ENCODE measurements at places on chromosomes 13 and 19.

DNA sequence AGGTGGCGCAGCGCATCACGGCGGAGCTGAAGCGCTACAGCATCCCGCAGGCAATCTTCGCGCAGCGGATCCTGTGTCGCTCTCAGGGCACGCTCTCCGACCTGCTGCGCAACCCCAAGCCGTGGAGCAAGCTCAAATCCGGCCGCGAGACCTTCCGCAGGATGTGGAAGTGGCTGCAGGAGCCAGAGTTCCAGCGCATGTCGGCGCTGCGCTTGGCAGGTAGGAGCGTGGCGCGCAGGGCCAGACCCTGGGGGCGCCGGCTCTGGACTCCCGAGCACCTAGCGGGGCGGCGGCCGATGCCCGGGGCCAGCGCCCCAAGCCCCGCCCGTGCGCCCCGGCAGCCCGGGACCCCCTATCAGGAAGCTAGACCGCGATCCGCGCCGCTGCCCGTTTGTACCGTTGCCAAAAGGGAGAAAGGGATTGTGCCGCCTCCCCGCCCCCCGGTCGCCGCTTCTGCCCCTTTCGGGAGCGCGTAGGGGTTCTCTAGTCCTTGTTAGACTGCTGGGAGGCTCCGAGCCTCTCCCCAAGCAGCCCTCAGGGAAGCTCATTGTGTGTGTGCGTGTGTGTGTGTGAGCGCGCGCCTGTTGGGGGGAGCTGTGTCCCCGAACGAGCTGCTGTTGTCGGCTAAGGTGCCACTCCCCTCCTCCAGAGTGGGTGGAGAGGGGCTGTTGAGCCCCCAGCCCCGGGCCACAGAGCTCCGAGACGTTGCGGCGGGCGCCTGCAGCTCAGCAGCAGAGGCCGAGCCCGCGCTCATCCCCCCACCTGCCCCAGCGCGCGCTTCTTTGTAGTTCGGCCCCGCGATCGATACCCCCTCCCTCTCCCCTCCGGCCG lies 1.5 kb downstream of the ONECUT3 start:
- no peak for DNase-seq

- peak; percentile 98 for DNase-seq
These were observed at the start of the genes ZNF540 and ZNF571 for GRCh38 chr19:37594304-37594981. Gene ZNF540 (plus strand): TSS chr19:37594876. CDS start chr19:37598448, 3,572 bp downstream. Gene ZNF571 (minus strand): TSS chr19:37594792. CDS start chr19:37586676, 8,116 bp downstream.

- DNase-seq, result no peak
These were observed 44.3 kb upstream of the SLC15A1 start for GRCh38 chr13:98796798-98797197.

GRCh38 chr13:71632721-71633120 lies 234.3 kb downstream of the DACH1 start:
- no peak for DNase-seq

DNA sequence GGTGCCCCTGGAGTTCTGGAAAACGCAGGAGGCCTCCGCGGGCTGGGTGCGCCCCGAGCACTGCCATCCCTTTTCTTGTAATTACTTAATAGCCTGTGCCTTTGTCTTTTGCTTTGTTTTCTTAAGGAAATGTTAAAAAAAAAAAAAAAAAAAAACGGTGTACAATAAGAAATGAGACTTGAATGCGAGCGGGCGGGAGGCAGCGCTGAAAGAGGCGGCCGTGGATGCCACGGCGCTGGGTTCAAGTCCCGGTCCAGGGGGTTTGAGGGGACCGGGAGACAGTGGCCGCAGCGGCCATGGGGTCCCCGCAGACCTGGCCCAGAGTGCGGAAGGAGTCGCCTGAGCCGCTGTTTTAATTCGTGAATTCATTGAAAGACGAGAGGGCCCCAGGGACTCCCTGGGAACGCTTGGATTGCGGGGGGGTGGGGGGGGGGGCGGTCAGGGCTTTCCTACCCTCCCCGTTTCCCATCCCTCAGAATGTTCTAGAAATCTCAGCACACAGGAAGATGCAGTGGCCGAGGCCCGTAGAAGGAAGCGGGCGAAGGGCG lies 349.2 kb upstream of the ARGLU1 start:
- no peak for DNase-seq

GRCh38 chr13:51270623-51271415 lies 48.6 kb downstream of the FAM124A start:
- no peak for DNase-seq

GRCh38 chr13:111508164-111508870 lies 187.9 kb downstream of the TEX29 start:
- DNase-seq, result no peak

GRCh38 chr13:113604186-113604585 lies 19.6 kb downstream of the TFDP1 start:
- DNase-seq, result no peak

- no peak for DNase-seq
These were observed 45.3 kb upstream of the PCDH9 start for GRCh38 chr13:67275351-67275960.

GRCh38 chr13:111900390-111901131 lies 166.4 kb upstream of the SOX1 start:
- peak; percentile 9 for DNase-seq

GRCh38 chr13:40123962-40124632 lies 468.6 kb downstream of the COG6 start:
- no peak for DNase-seq

GRCh38 chr19:13102666-13103580 lies at the start of gene LYL1:
Gene LYL1 (minus strand): TSS chr19:13102858. CDS start chr19:13101171, 1,687 bp downstream.
- DNase-seq, result peak; percentile 34

GRCh38 chr19:41233748-41234240 lies 14.8 kb downstream of the AXL start:
- no peak for DNase-seq

DNA sequence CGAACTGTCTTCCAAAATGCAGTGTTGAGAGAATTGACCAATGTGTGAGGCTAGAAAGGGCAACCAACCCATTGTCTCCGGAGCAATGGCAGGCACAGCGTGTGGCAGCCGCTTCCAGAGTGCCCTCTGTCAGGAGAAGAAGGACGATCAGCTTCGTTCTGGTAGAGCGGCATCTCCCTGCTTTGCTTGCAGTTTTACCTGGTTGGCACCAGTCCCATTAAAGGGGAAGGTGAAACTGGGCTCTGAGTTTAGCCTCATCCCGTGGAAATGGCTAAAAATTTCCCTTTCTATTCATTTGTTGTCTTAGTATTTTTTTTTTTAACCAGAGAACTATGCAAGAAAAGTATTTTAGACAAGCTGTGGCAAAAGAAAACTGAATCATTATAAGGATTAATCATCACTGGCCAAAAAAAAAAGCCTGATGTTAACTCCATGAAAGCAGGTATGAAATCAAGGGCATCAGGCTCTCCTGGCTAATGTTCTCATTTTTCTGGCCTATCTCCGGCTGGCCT lies 81.5 kb upstream of the SLC7A1 start:
- no peak for DNase-seq

DNA sequence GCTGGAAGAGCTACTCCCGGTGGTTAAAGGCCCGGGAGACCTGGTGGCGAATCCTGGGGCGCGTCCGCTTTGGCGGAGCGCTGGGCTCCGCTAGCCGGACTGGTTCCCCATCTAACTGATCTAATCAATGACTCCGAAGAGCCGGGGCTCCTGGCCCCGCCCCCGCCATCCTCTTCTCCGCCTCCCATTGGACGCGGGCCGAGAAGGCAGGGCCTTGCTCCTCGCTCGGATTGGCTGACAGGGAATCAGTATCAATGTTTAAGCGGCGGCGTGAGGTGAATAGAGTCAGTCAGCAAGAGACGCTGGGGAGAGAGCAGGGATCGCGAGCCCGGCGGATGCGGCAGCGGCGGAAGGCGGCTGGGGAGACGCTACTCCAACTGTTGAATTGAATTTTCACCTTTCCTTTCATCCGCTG lies 1.7 kb upstream of the PCDH17 start:
- DNase-seq, result no peak

DNA sequence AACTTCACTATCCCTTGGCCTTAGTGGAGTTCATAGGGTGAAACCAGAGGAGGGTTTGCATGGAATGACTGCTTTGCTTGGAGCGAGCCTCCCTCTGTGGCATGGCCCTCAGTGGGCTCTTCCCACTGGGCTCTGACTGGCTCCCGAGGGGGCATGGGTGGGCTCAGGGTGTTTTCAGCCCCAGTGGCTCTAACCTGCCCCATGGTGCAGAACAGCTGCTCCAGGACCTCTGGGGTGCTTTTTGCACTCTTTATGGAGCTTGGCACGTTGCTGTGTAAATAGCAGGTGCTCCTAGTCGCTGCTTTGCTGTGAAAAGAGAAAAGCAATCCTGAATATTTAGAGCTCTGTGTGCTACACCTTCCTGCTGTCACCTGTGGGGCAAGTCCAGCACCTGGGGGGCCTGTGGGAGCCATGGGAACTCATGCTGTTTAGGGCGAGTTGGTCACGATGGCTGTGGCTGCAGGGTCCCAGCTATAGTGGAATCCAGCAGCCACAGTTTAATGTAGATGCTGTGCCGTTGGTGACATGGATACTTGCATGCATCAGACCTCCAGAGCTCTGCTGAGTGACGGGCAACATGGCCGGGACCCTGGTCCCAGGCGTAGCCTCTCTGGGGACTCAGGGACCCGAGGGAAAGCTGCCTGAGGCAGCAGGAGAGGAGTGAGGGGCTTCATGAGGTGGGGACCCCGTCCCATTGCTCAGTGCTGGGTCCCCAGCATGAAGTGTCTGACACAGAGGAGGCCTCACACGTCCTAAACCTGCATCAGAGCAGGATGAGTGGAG lies 14.3 kb upstream of the MCF2L start:
- DNase-seq, result no peak

- DNase-seq, result no peak
These were observed 2.2 kb upstream of the PLK5 start for GRCh38 chr19:1521636-1522035.

- no peak for DNase-seq
These were observed 691 bp downstream of the KIR2DL4 start for GRCh38 chr19:54804101-54804500.

GRCh38 chr13:49064476-49064875 lies 88.8 kb downstream of the FNDC3A start:
- no peak for DNase-seq

DNA sequence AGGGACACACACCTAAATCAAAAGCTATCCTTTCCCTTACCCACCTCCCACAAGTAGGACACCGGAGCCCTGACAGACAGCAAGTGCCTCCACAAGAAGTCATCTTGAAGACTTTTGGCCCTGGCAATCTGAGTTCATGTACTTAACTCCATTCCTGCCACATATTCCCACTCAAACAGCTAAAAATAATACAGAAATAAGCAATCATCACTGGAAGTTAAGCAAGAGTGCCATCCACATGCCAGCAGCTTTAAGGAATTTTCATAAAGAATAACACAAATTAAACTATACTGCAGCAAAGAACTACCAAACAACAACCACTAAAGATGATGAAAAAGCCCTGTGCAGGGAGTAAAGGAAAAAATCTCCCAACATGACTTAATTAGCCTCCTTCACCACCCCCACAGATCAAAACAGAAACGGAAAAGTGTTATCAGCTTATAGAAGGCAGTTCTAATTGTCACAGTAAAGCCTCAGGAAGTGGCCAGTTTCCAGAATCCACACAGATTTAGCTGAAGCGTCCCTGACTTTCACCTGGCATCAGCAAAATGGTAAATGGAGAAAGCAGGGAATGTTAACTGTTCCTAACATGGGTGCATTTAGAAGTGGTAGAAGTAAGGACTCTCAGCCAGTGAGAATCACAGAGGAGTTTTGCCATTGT lies 343.9 kb downstream of the TBC1D4 start:
- no peak for DNase-seq

DNA sequence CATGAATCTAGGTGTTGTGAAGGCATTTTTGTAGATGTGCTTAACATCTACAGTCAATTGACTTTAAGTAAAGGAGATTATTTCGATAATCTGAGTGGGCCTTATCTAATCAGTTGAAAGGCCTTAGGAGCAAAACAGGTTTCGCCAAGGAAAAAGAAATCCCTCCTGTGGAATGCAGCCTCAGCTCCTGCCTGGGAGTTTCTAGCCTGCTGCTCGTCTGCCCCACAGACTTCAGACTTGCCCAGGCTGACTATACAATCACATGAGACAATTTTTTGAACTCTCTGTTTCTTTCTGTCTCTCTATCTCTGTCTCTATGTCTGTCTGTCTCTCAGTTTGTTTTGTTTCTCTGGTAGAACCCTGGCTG lies 312.5 kb downstream of the OLFM4 start:
- DNase-seq, result no peak

- DNase-seq, result peak; percentile 36
These were observed 23.9 kb upstream of the OXGR1 start for GRCh38 chr13:97018029-97018819.

DNA sequence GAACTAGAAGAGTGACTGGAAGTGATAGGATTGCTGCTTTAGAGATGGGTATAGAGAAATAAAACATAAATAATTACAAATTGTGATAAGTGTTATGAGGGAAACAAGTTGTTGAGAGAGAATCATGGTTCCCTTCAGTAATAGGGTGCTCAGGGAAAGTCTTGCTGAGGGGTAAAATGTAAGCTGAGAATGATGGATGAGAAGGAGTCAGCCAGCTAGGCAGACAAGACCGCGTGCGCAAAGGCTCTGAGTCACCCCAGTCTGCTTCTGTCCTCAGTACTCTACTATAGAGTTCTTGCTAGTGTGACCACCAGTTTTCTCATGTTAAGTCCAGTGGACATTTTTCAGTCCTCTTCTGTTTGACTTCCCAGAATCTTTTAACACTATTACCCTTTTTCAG lies 39.5 kb downstream of the PCCA start:
- peak; percentile 19 for DNase-seq

DNA sequence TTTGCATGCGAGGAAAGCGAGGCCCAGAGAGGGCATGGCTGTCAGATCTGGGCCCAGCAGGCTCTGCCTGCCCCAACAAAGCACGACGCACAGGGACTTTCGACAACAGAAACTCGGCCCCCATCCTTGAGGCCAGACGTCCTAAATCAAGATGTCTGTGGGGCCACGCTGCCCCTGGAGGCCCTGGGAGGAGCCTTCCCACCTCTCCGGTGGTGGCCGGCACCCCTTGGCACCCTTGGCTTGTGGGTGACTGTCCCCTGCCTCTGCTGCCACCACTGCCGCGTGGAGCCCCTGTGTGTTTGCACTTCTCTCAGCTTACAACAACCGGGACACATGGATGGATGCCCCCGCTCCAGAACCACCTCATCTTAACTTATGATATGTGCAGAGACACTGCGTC lies 4.4 kb downstream of the WDR18 start:
- no peak for DNase-seq
